ENCODE measurements at places on chromosomes 4 and X.

GRCh38 chr4:68883870-68884269 lies 67.7 kb downstream of the UGT2A3 start:
- no peak for DNase-seq

DNA sequence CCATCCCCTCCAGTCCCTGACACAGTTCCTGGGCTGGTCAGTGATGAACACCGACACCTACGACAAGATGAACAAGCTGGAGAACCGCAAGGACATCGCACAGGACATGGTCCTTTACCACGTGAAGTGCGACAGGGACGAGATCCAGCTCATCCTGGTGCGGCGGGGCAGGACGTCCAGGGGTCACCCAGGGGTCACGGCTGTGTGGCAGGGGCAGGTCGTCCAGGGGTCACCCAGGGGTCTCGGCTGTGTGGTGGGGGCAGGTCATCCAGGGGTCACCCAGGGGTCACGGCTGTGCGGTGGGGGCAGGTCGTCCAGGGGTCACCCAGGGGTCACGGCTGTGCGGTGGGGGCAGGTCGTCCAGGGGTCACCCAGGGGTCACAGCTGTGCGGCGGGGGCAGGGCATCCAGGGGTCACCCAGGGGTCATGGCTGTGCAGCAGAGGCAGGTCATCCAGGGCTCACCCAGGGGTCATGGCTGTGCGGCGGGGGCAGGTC lies 16.7 kb downstream of the ATP5ME start:
- no peak for DNase-seq

DNA sequence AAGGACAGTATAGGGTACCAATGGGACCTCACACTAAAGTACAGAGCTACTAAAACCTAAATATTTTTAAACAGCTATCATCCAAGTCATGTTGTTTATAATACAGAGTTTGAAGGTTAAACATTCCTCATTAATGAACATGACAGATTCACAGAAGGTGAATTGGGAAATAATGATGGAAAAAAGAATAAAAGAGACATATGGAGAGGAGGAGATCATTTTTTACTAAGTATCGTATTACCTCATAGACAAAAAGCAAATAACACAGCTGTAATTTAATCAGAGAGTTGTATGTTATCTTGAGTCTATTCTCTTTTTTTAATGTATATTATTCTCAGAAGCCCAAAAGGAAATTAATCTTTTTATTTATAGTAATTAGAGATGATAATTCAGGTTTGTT lies 7.9 kb downstream of the PLK4 start:
- DNase-seq, result no peak

DNA sequence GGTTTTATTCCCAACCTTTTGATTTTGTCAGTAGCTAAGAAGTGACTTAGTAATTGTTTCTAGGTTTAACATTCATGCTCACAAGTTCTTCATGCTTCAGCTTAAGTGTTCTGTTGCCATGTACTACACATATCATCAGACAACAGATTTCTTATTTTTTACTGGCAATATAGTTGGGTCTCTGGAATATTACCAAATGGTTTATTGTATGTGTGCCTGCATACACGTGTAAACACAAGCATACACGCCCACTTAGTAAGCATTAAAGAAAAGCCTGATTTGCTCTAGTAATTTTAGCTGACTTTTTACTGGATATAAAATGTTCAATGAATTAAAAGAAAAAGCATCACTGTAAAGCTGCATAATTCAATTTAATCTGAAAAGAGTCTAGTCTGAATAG lies 199.8 kb downstream of the CAMK2D start:
- DNase-seq, result no peak

- DNase-seq, result no peak
These were observed 130.4 kb downstream of the IDS start for GRCh38 chrX:149374751-149375150.

DNA sequence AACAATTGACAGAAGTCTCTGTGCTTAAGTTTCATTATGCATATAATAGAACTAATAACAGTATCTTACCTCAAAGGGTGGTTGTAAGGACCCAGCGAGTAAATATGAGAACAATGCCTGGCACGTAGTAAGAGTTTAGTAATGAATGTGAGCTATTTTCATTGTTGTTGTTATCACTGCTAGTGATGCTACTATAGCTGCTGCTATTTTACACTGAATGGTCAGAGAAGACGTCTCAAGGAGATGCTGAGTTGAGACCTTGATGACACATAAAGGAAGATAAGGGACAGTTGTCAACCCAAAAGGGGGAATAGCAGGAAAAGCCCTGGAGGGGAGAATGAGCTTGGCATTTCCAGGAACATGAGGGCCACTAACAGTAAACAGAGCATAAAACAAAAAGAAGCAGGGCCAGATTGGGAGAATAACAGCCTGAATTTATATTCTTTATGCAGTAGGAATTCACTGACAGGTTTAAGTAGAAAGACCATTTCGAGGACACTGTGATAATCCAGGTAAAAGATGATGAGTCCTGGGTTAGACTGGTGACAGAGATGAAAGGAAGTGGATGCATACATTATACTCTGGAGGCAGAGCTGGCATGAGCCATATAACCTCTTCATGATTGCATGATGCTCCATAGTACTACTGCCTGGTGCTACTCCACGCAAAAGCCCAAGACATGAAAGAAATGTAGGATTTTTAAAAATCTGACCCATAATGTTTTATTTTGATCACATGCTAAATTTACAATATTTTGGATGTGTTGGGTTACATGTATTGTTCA lies 23.1 kb downstream of the ATP8A1 start:
- DNase-seq, result no peak

GRCh38 chr4:112952313-112952700 lies 97.1 kb upstream of the ANK2 start:
- DNase-seq, result no peak

GRCh38 chrX:136425996-136426395 lies 61.8 kb upstream of the BRS3 start:
- DNase-seq, result no peak

GRCh38 chr4:139297001-139297410 lies 4.3 kb upstream of the NAA15 start:
- DNase-seq, result no peak

- no peak for DNase-seq
These were observed 50.6 kb downstream of the CCDC149 start for GRCh38 chr4:24862073-24862751.

DNA sequence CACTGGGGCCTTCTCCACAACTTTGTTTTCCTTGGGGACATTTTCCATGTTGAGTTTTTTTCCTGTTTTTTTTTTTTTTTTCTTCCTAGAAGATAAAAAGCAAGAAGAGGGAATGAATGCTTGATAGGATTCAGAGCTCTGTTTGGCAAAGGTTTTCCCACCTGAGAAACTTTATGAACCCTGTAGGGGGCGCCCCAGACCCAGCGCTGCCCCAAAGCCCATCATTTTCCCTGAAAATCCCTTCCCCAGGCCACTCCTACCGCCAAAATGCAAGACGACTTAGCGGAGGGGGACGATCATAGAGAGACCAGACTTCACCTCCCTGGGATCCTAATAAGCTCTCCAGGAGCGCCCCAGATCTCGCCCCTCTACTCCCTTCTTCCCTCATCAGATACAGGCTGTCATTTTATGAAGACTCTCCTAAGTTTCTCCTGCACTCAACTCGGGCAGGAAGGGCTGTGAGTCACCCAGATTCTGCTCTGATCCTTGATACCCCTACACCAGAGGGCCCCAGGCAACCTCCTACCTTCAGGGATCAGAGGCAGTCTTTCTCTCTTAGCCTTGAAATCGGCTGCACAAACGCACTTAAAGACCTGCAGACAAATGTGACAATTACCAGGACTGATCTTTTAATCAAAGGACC lies 1.4 kb downstream of the BEX5 start:
- DNase-seq, result no peak

GRCh38 chr4:140331245-140331644 lies 42.2 kb upstream of the SCOC start:
- no peak for DNase-seq

GRCh38 chrX:118770133-118770760 lies 42.8 kb downstream of the IL13RA1 start:
- DNase-seq, result no peak

DNA sequence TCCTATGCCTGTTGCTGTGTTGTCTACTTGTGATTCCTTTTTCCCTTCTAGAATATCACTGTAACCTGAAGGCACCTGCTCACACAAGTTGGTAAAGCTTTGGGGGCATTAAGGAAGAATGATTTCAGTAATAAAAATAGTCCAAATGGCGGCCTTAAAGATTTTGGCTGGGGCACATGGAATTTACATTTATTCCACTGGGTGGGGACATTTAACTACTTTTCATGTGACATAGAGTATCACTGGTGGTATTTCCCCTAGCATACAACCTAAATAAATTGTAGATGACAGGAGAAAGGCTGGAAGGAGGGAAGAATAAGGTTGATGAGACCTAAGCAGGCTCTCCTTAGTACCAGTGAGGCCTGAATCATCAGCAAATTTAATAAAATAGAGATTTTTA lies 121.8 kb upstream of the EDA2R start:
- DNase-seq, result no peak

DNA sequence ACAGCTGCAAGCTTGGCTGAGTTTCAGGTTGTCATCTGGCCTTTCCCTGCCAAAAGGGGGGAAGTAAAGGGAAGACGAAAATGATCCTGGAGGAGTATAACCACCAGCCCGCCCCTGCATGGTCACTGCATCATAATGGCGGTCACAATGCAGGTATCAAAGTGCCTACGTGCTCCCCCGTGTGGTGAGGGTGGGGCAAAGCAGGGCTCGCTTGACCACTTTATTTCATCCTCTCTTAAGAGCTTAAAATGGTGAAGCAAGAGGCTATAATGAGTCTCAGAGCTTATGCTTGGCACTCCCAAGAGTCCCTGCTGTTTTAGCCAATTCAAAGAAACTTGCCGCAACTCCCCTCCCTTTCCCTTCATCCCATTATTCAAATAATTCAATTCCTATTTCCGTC lies 105.6 kb downstream of the APOOL start:
- DNase-seq, result no peak

- DNase-seq, result no peak
These were observed 591 bp downstream of the ELK1 start for GRCh38 chrX:47649781-47650163.

GRCh38 chr4:41364876-41365275 lies 108.1 kb downstream of the UCHL1 start:
- no peak for DNase-seq

DNA sequence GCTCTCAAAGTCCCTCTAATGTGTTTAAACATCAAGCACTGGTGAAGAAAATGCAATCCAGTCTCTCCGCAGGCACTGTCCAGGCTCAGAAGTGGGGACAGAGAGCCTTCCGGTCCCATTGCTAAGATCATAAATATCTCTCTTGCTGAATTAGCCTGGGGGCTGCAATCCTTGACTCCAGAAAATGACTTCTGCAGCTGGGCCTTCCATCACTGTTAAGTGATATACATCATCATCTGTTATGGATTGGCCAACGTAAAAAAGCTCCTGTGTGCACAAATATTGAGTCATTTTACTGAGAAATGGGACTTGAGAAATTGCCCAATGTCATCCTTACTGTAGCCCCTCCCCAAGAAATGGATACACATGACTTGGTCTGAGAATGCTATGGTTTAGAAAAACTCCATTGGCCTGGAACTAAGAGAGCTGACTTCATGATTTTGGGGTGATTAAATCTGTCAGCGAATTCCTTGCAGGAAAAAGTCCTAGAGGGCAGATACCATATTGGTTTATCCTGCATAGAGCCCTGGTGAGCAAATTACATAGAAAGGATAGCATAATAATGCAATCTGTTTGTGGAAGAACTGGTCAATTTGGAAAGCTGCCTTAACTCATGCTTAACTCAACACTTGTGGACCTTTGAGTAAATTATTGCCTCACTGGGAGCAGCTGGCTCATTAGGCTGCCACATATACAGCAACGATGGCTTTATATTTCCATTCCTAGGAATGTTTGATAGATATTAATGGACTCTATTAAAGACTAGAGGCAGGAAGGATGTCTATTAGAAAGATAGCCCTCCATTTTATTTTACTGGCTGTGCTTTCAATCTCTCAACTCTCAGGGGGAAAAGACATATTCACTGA lies 346.1 kb downstream of the GBA3 start:
- DNase-seq, result no peak

- DNase-seq, result no peak
These were observed 58.2 kb downstream of the WDR17 start for GRCh38 chr4:176123710-176124407.

GRCh38 chr4:115145393-115146160 lies 32.2 kb upstream of the NDST4 start:
- DNase-seq, result no peak

DNA sequence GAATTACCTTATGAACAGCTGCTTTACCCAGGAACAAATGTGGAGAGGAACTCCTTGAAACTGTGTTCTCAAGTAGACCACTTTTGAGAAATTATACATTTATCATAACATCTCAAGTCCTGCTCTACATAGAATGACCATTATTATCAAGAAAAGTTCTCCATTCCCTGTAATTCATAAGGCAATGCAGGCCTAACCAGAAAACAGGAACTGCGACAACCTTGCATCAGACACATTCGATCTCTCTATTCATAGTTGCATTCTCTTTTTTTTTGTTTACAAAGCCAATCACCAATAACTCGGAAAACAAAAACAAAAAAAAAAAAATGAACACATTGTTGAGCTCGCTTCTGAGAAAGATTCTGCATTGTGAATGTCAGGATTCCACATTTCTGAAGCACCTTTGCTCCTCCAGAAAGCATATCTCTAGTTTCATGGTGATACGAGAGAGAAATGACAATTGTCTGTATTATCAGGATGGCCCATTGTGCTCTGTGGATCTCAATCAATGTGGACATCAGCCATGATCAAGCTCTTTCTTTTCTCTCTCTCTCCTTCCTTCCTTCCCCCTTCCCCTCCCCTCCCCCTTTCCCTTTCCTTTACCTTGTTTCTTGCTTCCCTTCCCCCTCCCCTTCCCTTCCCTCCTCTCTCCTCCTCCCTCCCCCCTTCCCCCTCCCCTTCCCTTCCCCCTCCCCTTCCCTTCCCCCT lies 32.4 kb upstream of the CD99 start:
- DNase-seq, result no peak

GRCh38 chr4:44056721-44057151 lies 391.9 kb downstream of the KCTD8 start:
- DNase-seq, result no peak

GRCh38 chr4:2852481-2852921 lies 8.9 kb downstream of the ADD1 start:
- no peak for DNase-seq

DNA sequence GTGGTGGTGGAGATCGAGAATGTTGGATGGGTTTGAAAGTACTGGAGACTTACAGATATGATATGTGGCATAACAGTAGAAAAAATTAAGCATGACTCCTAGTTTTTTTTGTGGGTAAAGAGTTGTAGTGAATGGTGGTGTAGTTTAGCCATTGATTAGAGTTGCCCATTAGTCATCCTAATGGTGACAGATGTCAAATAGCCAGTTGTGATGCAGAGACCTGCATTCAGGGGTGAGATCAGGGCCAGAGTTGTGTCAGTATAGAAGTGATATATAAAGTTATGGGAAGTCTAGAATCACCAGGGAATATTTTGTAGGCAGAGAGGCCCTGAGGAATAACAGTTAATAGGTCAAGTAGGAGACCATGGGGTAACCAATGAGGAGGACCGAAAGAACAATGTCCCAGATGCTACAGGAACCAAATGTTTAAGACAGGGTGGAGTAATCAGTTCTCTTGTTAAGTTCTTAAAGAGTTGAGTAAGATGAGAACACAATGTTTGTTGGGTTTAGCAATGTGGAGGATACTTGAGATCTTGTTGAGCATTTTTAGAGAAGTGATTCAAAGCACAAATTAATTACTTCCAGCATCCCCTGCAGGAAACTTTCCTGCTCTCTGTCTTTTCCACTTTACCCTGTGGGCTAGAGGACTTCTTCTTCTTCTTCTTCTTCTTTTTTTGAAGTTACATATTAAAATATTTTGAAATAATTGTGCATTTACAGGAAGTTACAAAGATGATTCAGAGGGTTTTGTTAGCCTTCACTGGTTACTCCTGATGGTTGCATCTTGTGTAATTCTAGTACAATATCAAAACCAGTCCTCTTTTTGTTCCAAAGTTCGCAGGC lies 13.3 kb downstream of the SGMS2 start:
- DNase-seq, result no peak

Data from stimulated activated CD4-positive, alpha-beta T cell treated with anti-CD3 and anti-CD28 coated beads, Interleukin-12 subunit alpha, Interleukin-12 subunit beta, amount 100 ng/mL, for 24 hours (primary cell).